ENCODE measurements at places on chromosomes 7 and 10. TPM values are rescaled to one million over a fixed set of nuclear protein-coding genes. Genes with fewer than 3 reads are reported as not detected.

Gene HIPK2
- total RNA-seq: 39.0 TPM

DNA sequence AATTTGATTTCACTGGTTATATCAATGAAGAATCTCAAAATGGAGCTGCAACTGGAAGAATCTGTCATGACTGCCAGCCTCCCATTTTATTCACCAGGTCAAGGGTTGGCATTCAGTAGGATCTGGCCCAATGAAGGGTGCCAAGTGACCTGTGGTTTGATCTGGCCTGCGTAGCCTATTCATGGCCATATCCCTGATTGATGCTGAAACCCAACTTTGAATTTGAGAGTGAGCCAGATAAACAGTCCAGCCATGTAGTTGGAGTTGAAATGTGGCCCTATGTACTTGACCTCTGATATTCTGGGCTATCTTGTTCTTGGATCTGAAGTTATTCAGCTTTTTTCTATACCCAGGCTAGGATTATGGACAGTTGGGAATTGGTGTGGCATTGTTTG is 1.5 kb downstream of the MKLN1 start:
- H3K27ac ChIP-seq: peak overlapping the region; percentile 97
- 0 out of 2 replicates have a peak, but pooled peaks cover 3% of the 10 kb centered on the region for H3K4me1 ChIP-seq
- H3K4me3 ChIP-seq: peak overlapping the region; percentile 88
- no peaks in the 10 kb centered on the region for H3K36me3 ChIP-seq
- DNase-seq: no peak
- H3K27me3 ChIP-seq: no peaks in the 10 kb centered on the region

DNA sequence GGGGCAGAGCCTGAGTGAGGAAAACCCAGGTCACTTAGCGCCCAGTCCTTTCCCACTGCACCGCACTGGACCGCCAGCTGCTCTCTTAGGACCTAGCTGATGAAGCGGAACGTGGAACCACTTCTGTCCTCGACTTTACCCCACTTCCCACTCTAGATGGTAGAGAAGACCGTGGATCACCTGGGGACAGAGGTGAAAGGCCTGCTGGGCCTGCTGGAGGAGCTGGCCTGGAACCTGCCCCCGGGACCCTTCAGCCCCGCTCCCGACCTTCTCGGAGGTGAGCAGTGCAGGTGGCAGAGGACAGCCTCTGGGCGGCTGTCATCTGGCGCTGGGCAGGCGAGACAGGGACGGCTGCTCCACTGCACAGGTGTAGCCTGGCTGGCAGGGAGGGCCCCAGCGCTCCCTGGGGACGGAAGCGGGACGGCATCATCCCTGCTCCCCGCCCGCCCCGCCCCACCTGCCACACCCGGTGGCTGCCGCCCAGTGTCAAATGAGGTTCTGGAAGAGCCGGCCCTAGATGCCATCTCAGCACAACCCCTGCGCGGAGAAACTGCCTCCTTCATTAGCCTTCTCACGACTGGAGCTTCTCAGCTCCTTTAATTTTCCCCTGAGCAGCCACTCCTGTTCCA is 11.7 kb downstream of the PLAC9 start:
- DNase-seq: no peak
- no peaks in the 10 kb centered on the region for H3K27me3 ChIP-seq
- no peak overlapping the region for H3K4me3 ChIP-seq
- H3K27ac ChIP-seq: no peak overlapping the region
- peaks cover 7% of the 10 kb centered on the region for H3K4me1 ChIP-seq

GRCh38 chr7:150568714-150569113 is 1.5 kb downstream of the GIMAP4 start:
- H3K27ac ChIP-seq: no peak overlapping the region
- no peaks in the 10 kb centered on the region for H3K4me1 ChIP-seq

- H3K27me3 ChIP-seq: no peaks in the 10 kb centered on the region
- H3K4me3 ChIP-seq: no peak overlapping the region
- H3K36me3 ChIP-seq: no peaks in the 10 kb centered on the region
- H3K27ac ChIP-seq: no peak overlapping the region
- H3K4me1 ChIP-seq: no peaks in the 10 kb centered on the region
- DNase-seq: no peak
Measured at GRCh38 chr10:60892571-60892970, 51.4 kb downstream of the RHOBTB1 start.

DNA sequence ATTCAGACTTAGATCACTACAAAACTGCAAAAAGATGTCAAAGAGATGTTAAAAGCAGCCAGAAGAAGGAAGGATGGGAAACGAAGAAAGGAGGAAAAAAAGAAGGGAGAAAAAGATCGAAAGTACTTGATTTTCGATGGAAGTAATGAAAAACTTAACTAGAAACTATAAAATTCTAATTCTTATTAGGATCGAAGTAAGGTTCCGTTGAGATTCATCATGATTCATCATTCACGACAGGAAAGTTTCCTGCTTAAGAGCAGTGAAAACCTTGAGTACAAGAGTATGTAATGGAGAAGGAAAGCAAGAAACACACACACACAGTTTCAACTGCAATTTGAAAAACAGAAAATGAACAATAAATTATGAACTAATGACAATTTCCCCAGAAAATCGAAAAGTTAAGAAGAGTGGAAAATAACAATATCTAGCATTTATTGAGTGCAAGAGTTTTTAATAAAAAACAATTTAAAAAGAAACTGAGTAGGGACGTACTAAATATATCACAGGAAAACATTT is 1.1 kb upstream of the ING3 start:
- 0 out of 2 replicates have a peak, but pooled peaks cover 5% of the 10 kb centered on the region for H3K4me1 ChIP-seq
- no peak overlapping the region for H3K27ac ChIP-seq
- H3K36me3 ChIP-seq: no peaks in the 10 kb centered on the region
- H3K4me3 ChIP-seq: peak overlapping the region; percentile 71
- no peak for DNase-seq
- H3K27me3 ChIP-seq: no peaks in the 10 kb centered on the region

GRCh38 chr10:16559236-16559773 is 37.6 kb upstream of the C1QL3 start:
- DNase-seq: no peak
- no peak overlapping the region for H3K4me3 ChIP-seq
- H3K4me1 ChIP-seq: no peaks in the 10 kb centered on the region

GRCh38 chr7:148153616-148154284 is 436.8 kb upstream of the C7orf33 start:
- no peak overlapping the region for H3K27ac ChIP-seq
- DNase-seq: no peak
- H3K36me3 ChIP-seq: no peaks in the 10 kb centered on the region
- no peaks in the 10 kb centered on the region for H3K27me3 ChIP-seq
- no peaks in the 10 kb centered on the region for H3K4me1 ChIP-seq
- no peak overlapping the region for H3K4me3 ChIP-seq

GRCh38 chr7:114765331-114766040 is 156.4 kb upstream of the MDFIC start:
- no peak overlapping the region for H3K27ac ChIP-seq
- no peaks in the 10 kb centered on the region for H3K4me1 ChIP-seq
- H3K4me3 ChIP-seq: no peak overlapping the region
- H3K36me3 ChIP-seq: no peaks in the 10 kb centered on the region

- no peak overlapping the region for H3K4me3 ChIP-seq
- H3K27ac ChIP-seq: no peak overlapping the region
- no peak for DNase-seq
- no peaks in the 10 kb centered on the region for H3K27me3 ChIP-seq
- H3K4me1 ChIP-seq: no peaks in the 10 kb centered on the region
- no peaks in the 10 kb centered on the region for H3K36me3 ChIP-seq
Measured at GRCh38 chr10:130854151-130854550, 457.4 kb downstream of the TCERG1L start.

GRCh38 chr10:49400365-49400764 is 4.5 kb upstream of the DRGX start:
- H3K27ac ChIP-seq: no peak overlapping the region
- H3K27me3 ChIP-seq: peaks cover 9% of the 10 kb centered on the region
- no peaks in the 10 kb centered on the region for H3K36me3 ChIP-seq

DNA sequence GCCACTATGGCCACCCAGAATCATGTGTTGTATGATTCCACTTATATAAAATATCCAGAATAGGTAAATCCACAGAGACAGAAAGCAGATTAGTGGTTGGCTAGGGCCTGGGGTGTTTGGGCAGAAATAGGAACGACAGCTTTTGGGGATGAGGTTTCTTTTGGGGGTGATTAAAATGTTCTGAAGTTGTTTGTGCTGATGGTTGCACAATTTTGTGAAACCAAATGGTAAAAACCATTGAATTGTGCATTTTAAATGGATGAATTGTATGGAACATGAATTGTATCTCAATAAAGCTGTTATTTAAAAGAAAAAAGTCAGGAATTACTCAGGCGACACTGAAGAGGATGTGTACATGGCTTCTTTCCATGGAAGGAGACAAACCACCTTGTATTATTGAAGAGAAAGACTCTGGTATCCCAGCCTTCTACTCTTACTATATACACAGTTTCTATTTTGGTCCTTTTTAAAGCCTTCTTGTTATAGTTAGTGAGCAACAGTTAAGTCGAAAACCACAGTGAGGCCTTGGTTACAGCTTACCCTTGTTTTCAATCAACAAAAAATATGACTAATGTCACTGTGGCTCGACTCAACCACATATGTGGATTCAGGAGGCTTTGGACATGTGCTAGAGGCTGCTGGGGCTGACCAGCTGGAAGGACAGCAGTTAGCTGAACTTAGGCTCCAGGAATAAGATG is 57.1 kb upstream of the KMT2E start:
- no peaks in the 10 kb centered on the region for H3K27me3 ChIP-seq
- H3K4me1 ChIP-seq: peaks cover 17% of the 10 kb centered on the region
- peak overlapping the region; percentile 58 for H3K27ac ChIP-seq

GRCh38 chr7:140276001-140276400 is 99.2 kb upstream of the KDM7A start:
- no peak overlapping the region for H3K27ac ChIP-seq
- H3K36me3 ChIP-seq: no peaks in the 10 kb centered on the region
- no peak for DNase-seq
- no peaks in the 10 kb centered on the region for H3K27me3 ChIP-seq

- H3K27me3 ChIP-seq: no peaks in the 10 kb centered on the region
- H3K36me3 ChIP-seq: no peaks in the 10 kb centered on the region
- DNase-seq: no peak
- H3K27ac ChIP-seq: no peak overlapping the region
Measured at GRCh38 chr7:5767066-5767465, 14.4 kb downstream of the RNF216 start.

- H3K27me3 ChIP-seq: no peaks in the 10 kb centered on the region
- H3K27ac ChIP-seq: no peak overlapping the region
- no peaks in the 10 kb centered on the region for H3K36me3 ChIP-seq
- no peak for DNase-seq
Measured at GRCh38 chr10:93131986-93132385, 58.3 kb downstream of the CYP26A1 start.

GRCh38 chr7:69162931-69163670 is 435.2 kb upstream of the AUTS2 start:
- H3K27ac ChIP-seq: no peak overlapping the region
- H3K4me1 ChIP-seq: no peaks in the 10 kb centered on the region
- no peak overlapping the region for H3K4me3 ChIP-seq
- H3K36me3 ChIP-seq: no peaks in the 10 kb centered on the region

- H3K27me3 ChIP-seq: no peaks in the 10 kb centered on the region
- no peak for DNase-seq
- no peak overlapping the region for H3K27ac ChIP-seq
- no peaks in the 10 kb centered on the region for H3K36me3 ChIP-seq
- H3K4me1 ChIP-seq: no peaks in the 10 kb centered on the region
Measured at GRCh38 chr7:102860351-102860811, 52.4 kb upstream of the LRRC17 start.

- no peaks in the 10 kb centered on the region for H3K4me1 ChIP-seq
- H3K36me3 ChIP-seq: no peaks in the 10 kb centered on the region
- H3K27me3 ChIP-seq: no peaks in the 10 kb centered on the region
- no peak for DNase-seq
- no peak overlapping the region for H3K27ac ChIP-seq
Measured at GRCh38 chr7:124310934-124311390, 278.1 kb upstream of the TMEM229A start.

GRCh38 chr7:32263611-32264010 is 193.4 kb upstream of the PDE1C start:
- H3K27me3 ChIP-seq: no peaks in the 10 kb centered on the region
- H3K36me3 ChIP-seq: no peaks in the 10 kb centered on the region
- H3K4me1 ChIP-seq: peaks cover 4% of the 10 kb centered on the region
- no peak for DNase-seq
- no peak overlapping the region for H3K27ac ChIP-seq

DNA sequence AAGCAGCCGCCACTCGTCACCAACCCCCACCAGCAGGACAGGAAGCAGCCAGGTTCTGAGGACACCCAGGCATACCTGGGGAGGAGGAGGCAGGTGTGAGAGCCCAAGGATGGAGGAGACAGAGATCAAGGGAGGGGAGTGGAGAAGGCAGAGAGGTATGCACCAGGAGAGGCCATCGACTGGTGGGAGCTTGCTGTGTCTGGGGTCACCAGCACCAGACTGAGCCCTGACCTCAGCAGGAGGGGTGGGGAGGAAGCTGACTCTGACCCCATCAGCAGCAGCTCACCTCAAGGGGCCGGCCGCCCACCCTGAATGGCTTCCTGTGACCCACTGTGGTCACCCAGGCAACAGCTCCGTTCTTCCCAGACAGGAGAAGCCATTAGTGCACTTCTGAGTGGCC is 7.8 kb downstream of the VIPR2 start:
- H3K4me1 ChIP-seq: no peaks in the 10 kb centered on the region
- no peaks in the 10 kb centered on the region for H3K27me3 ChIP-seq
- no peaks in the 10 kb centered on the region for H3K36me3 ChIP-seq
- H3K4me3 ChIP-seq: no peak overlapping the region
- DNase-seq: no peak
- H3K27ac ChIP-seq: no peak overlapping the region

GRCh38 chr10:84825330-84825729 is 496.9 kb downstream of the CCSER2 start:
- no peak overlapping the region for H3K4me3 ChIP-seq
- no peaks in the 10 kb centered on the region for H3K36me3 ChIP-seq
- no peak for DNase-seq
- no peaks in the 10 kb centered on the region for H3K27me3 ChIP-seq
- no peaks in the 10 kb centered on the region for H3K4me1 ChIP-seq

- H3K27ac ChIP-seq: no peak overlapping the region
- no peaks in the 10 kb centered on the region for H3K36me3 ChIP-seq
- H3K4me1 ChIP-seq: no peaks in the 10 kb centered on the region
- 0 out of 2 replicates have a peak overlapping the region, but pooled peaks have one; percentile 5 for H3K4me3 ChIP-seq
- no peak for DNase-seq
- no peaks in the 10 kb centered on the region for H3K27me3 ChIP-seq
Measured at GRCh38 chr10:8331896-8332729, 277.6 kb downstream of the GATA3 start.

DNA sequence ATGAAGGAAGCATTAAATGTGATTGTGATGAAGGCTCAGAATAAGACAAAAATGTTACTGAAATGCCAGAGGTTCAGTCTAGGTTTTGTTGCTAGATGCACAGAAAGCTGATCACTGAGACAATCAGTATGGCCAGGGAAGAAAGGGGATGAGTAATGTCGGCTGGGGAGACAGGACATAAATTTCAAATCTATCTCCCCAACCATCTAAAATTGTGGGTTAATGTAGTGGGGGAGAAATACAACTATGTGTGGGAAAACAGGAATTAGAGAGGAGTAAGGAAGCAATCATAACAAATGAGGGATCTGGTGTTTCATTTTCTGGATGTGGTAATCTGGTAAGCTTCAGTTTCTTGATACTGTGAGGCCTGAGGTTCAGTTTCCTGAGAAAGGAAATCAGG is 1111.0 kb downstream of the XPNPEP1 start:
- no peaks in the 10 kb centered on the region for H3K27me3 ChIP-seq
- H3K36me3 ChIP-seq: no peaks in the 10 kb centered on the region
- H3K4me3 ChIP-seq: no peak overlapping the region
- no peak overlapping the region for H3K27ac ChIP-seq
